ENCODE measurements at places on chromosomes 7 and 10. TPM values are rescaled to one million over a fixed set of nuclear protein-coding genes. Genes with fewer than 3 reads are reported as not detected.

The DNTT gene
- not detected for polyA plus RNA-seq

The H2AZ2 gene
- 62.6 TPM for polyA plus RNA-seq

The ACBD7 gene
- polyA plus RNA-seq = not detected

The LAMB1 gene
- 97.9 TPM for polyA plus RNA-seq

The GPR26 gene
- polyA plus RNA-seq = not detected

The PCLO gene
- polyA plus RNA-seq = 2.1 TPM

The ITPRID1 gene
- polyA plus RNA-seq = not detected

The KAZALD1 gene
- polyA plus RNA-seq = 0.18 TPM

The SH2B2 gene
- polyA plus RNA-seq = 0.59 TPM

The TMEM130 gene
- not detected for polyA plus RNA-seq

The TUBB8 gene
- 0.10 TPM for polyA plus RNA-seq

GRCh38 chr7:75621124-75621523, 117.6 kb downstream of the HIP1 start:
- H3K4me1 ChIP-seq = no peaks in the 10 kb centered on the region
- no peaks in the 10 kb centered on the region for H3K27me3 ChIP-seq
- H3K4me3 ChIP-seq = no peak overlapping the region
- DNase-seq = no peak
- H3K27ac ChIP-seq = no peak overlapping the region

GRCh38 chr7:141685285-141686023, 16.5 kb downstream of the DENND11 start:
- H3K27ac ChIP-seq = no peak overlapping the region
- peaks cover 5% of the 10 kb centered on the region for H3K36me3 ChIP-seq
- no peak for DNase-seq
- no peaks in the 10 kb centered on the region for H3K4me1 ChIP-seq
- no peak overlapping the region for H3K4me3 ChIP-seq

GRCh38 chr7:34067005-34067778, 161.9 kb downstream of the BMPER start:
- H3K4me3 ChIP-seq = no peak overlapping the region
- H3K4me1 ChIP-seq = peaks cover 36% of the 10 kb centered on the region

- H3K27me3 ChIP-seq = no peaks in the 10 kb centered on the region
- H3K36me3 ChIP-seq = no peaks in the 10 kb centered on the region
- no peaks in the 10 kb centered on the region for H3K4me1 ChIP-seq
- DNase-seq = no peak
- H3K27ac ChIP-seq = no peak overlapping the region
Observed at GRCh38 chr7:37999673-38000072, 79.2 kb downstream of the EPDR1 start.

DNA sequence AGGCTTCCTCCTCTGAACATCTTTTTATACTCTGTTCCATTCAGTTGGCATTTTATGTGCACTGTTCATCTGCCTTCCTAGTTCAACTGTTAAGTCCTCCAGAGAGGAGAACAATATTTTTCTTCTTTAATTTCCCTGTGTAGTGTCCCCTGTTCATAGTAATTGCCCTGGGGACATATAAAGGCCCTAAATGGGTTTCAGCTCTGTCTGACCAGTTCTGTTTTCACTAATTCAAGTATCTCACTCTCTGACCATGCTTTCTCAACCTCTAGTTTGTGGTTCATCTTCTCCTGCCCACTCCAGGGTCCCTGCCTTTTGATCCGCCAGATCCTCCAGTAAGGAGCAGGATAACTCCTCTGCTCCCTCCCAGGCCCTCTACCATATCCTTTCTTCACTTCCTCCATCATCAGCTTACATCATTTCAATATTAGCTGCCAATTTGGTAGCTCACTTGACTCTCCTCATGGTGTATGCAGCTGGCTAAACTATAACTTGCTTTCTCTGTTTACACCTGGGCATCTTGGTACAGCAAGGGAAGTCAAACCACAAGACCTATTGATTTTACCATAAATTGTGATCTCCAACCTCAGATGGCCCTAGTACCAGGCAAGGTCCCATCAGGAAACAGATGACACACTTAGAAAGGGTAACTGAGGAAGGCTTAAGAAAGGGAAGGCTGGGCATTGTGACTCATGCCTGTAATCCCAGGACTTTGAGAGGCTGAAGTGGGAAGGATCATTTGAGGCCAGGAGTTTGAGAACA, 17.7 kb upstream of the C10orf67 start:
- H3K4me1 ChIP-seq = peaks cover 31% of the 10 kb centered on the region
- H3K27ac ChIP-seq = no peak overlapping the region
- H3K27me3 ChIP-seq = no peaks in the 10 kb centered on the region
- no peaks in the 10 kb centered on the region for H3K36me3 ChIP-seq
- DNase-seq = no peak

GRCh38 chr7:22114440-22114981, 168.8 kb upstream of the CDCA7L start:
- DNase-seq = no peak

DNA sequence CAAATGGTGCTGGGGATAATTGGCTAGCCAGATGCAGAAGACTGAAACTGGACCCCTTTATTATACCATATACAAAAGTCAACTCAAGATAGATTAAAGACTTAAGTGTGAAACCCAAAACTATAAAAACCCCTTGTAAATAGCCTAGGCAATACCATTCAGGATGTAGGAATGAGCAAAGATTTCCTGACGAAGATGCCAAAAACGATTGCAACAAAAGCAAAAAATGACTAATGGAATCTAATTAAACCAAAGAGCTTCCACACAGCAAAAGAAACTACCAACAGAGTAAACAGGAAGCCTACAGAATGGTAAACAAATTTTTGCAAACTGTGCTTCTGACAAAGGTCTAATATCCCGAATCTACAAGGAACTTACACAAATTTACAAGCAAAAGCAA, 30.9 kb upstream of the PLXDC2 start:
- peaks cover 8% of the 10 kb centered on the region for H3K4me1 ChIP-seq
- no peaks in the 10 kb centered on the region for H3K27me3 ChIP-seq
- no peak overlapping the region for H3K27ac ChIP-seq
- DNase-seq = no peak
- no peak overlapping the region for H3K4me3 ChIP-seq
- no peaks in the 10 kb centered on the region for H3K36me3 ChIP-seq

GRCh38 chr7:63071920-63072319, 926.7 kb upstream of the ZNF722 start:
- no peaks in the 10 kb centered on the region for H3K27me3 ChIP-seq
- H3K27ac ChIP-seq = no peak overlapping the region
- H3K4me1 ChIP-seq = no peaks in the 10 kb centered on the region
- DNase-seq = no peak
- H3K36me3 ChIP-seq = no peaks in the 10 kb centered on the region
- H3K4me3 ChIP-seq = no peak overlapping the region

GRCh38 chr10:97454330-97455036, 8.5 kb downstream of the ZDHHC16 start:
- no peak overlapping the region for H3K27ac ChIP-seq
- H3K4me1 ChIP-seq = peaks cover 5% of the 10 kb centered on the region
- H3K36me3 ChIP-seq = peaks cover 56% of the 10 kb centered on the region
- no peak for DNase-seq

DNA sequence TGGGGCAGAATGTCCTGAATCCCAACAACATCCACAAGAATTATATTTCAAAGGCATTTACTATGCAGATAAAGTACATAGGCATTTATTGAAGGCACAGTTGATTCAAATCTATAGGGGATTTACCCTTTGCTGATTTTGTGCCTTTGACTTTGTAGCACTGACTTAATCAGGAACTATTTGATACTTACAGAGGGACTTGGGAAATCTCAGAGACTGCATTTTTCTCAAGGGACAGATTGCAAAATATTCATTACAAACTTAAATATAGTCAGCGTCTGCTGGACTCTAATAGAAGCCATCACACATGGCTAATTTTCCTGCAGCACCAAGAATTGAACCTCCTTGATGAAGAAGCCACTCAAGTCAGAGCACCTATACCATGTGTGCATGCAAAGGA, 44.9 kb downstream of the FAS start:
- H3K27me3 ChIP-seq = no peaks in the 10 kb centered on the region
- no peak overlapping the region for H3K27ac ChIP-seq
- H3K4me1 ChIP-seq = peaks cover 19% of the 10 kb centered on the region
- H3K4me3 ChIP-seq = no peak overlapping the region
- H3K36me3 ChIP-seq = no peaks in the 10 kb centered on the region

GRCh38 chr10:22723343-22723779, 9.0 kb upstream of the PIP4K2A start:
- no peak overlapping the region for H3K4me3 ChIP-seq
- no peak overlapping the region for H3K27ac ChIP-seq
- no peak for DNase-seq
- H3K27me3 ChIP-seq = no peaks in the 10 kb centered on the region
- no peaks in the 10 kb centered on the region for H3K36me3 ChIP-seq
- H3K4me1 ChIP-seq = no peaks in the 10 kb centered on the region

- peaks cover 18% of the 10 kb centered on the region for H3K4me1 ChIP-seq
- H3K27me3 ChIP-seq = no peaks in the 10 kb centered on the region
- H3K4me3 ChIP-seq = no peak overlapping the region
- H3K27ac ChIP-seq = no peak overlapping the region
Observed at GRCh38 chr10:104577861-104578521, 63.1 kb upstream of the SORCS3 start.

- no peaks in the 10 kb centered on the region for H3K36me3 ChIP-seq
- H3K4me1 ChIP-seq = peaks cover 3% of the 10 kb centered on the region
- H3K27ac ChIP-seq = peak overlapping the region; percentile 49
- no peak overlapping the region for H3K4me3 ChIP-seq
Observed at GRCh38 chr10:5033061-5033778, 29.6 kb upstream of the AKR1C2 start.

GRCh38 chr10:43202224-43202656, 64.0 kb downstream of the CSGALNACT2 start:
- no peak for DNase-seq
- peak overlapping the region; percentile 45 for H3K4me3 ChIP-seq
- H3K36me3 ChIP-seq = peaks cover 1% of the 10 kb centered on the region
- no peaks in the 10 kb centered on the region for H3K4me1 ChIP-seq
- no peaks in the 10 kb centered on the region for H3K27me3 ChIP-seq

GRCh38 chr7:121298831-121299239, 30.0 kb upstream of the WNT16 start:
- no peak for DNase-seq
- H3K36me3 ChIP-seq = no peaks in the 10 kb centered on the region
- peaks cover 31% of the 10 kb centered on the region for H3K4me1 ChIP-seq
- H3K4me3 ChIP-seq = no peak overlapping the region
- H3K27me3 ChIP-seq = no peaks in the 10 kb centered on the region
- no peak overlapping the region for H3K27ac ChIP-seq

GRCh38 chr10:15540727-15541126, 169.6 kb upstream of the FAM171A1 start:
- no peaks in the 10 kb centered on the region for H3K27me3 ChIP-seq
- H3K27ac ChIP-seq = no peak overlapping the region
- DNase-seq = no peak
- no peaks in the 10 kb centered on the region for H3K4me1 ChIP-seq
- no peak overlapping the region for H3K4me3 ChIP-seq
- H3K36me3 ChIP-seq = no peaks in the 10 kb centered on the region

GRCh38 chr7:38940774-38941173, 31.8 kb upstream of the VPS41 start:
- DNase-seq = peak; percentile 9
- H3K36me3 ChIP-seq = no peaks in the 10 kb centered on the region
- no peaks in the 10 kb centered on the region for H3K4me1 ChIP-seq
- no peaks in the 10 kb centered on the region for H3K27me3 ChIP-seq
- H3K27ac ChIP-seq = no peak overlapping the region
- H3K4me3 ChIP-seq = no peak overlapping the region

DNA sequence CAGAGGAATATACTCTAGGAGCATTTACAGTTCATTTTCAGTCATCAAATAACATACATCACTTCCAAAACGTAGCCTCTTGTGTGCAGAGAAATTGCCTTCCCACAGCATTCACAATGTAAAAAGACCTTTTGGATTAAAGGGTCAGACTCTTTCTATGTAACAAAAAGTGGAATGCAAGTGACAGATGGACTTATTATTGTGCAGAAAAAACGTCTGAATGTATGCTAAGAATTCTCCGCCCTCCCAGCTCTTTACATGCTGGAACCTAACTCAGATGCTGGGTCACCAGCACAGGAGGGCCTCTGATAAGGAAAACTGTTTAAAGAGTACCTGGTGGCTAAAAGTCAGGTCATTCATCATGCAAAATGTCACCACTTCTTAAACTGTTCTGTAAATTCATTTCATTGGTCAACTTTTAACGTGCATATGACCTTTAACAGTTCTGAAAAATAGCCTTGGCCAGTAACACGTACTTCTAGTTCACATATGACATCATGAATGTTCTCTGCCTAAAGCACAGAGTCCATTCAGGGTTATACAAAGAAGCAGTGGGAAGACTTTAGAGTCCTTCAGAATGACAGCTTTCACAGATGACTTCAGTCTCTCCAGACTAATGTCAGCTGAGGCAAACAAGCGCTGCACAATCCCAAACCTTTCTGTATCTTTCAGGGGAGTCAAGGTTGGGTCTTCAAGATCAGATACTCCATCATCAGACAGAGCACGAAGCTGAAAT, 58.6 kb downstream of the GSDME start:
- DNase-seq = no peak
- no peaks in the 10 kb centered on the region for H3K27me3 ChIP-seq
- H3K36me3 ChIP-seq = peaks cover 6% of the 10 kb centered on the region
- peaks cover 25% of the 10 kb centered on the region for H3K4me1 ChIP-seq
- no peak overlapping the region for H3K27ac ChIP-seq
- H3K4me3 ChIP-seq = no peak overlapping the region

DNA sequence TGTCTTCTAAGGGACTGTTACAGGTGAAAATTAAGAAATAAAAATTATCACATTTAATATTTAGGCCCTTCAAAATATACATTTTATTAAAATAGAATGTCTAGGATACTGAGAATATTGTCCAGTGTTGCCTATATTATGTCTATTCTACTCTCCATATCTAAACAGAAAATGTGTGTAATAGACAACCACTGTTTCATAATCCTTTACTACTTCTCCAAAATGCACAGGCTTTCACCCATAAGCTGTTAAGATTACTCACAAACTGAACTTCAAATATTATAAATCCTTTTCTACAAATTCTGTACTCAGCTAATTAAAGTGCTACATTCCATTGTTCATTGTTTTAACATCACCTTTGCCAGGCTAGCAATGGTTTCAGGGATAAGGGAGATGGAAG, 56.7 kb upstream of the TFEC start:
- no peaks in the 10 kb centered on the region for H3K27me3 ChIP-seq
- H3K36me3 ChIP-seq = no peaks in the 10 kb centered on the region
- H3K4me3 ChIP-seq = no peak overlapping the region
- no peak for DNase-seq
- no peak overlapping the region for H3K27ac ChIP-seq
- no peaks in the 10 kb centered on the region for H3K4me1 ChIP-seq

GRCh38 chr10:8361510-8361844, 307.0 kb downstream of the GATA3 start:
- H3K27ac ChIP-seq = no peak overlapping the region
- H3K4me3 ChIP-seq = no peak overlapping the region
- no peaks in the 10 kb centered on the region for H3K36me3 ChIP-seq
- peaks cover 26% of the 10 kb centered on the region for H3K4me1 ChIP-seq
- H3K27me3 ChIP-seq = no peaks in the 10 kb centered on the region

All from keratinocyte (primary cell).